ENCODE measurements at places on chromosomes 12 and 14.

DNA sequence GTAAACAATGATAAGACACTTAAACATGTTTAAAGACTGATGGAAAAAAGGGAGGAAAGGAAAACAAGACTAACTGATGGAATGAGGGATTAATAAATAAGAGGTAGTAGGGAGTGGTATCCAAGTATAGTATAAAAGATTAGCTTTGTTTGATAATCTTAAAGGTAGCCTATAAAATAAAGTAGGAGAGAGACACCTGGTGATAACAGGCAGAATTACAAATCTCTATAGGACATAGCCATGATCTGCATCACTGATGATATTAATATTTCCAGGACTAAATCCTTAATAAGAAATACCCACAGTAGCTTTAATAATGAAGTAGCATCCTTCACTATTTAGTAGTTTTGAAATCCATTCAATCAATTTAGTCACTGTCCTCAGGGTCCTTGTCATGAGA lies 30.4 kb downstream of the DLGAP5 start:
- peak; percentile 66 for DNase-seq

- DNase-seq, result no peak
Measured at GRCh38 chr14:24417832-24418491, 11.5 kb downstream of the CBLN3 start.

DNA sequence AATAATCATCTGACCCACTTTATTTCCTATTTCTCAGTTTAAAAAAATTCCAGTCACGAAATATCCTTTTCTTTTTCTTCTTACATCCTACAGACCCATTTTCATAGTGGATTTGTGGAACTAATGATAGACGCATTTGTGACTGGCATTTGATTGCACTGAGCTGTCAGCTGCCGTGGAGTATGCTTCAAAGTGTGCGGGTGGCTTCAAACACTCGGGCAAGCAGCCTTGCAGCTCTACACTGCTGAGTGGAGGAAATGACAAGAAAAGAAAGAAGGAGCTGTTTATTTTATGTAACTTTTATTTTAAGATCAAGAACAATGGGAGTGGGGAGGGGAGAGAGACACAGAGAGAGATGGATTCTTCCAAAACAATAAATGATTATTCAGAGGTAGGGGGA lies 112.8 kb upstream of the NAP1L1 start:
- DNase-seq, result no peak

DNA sequence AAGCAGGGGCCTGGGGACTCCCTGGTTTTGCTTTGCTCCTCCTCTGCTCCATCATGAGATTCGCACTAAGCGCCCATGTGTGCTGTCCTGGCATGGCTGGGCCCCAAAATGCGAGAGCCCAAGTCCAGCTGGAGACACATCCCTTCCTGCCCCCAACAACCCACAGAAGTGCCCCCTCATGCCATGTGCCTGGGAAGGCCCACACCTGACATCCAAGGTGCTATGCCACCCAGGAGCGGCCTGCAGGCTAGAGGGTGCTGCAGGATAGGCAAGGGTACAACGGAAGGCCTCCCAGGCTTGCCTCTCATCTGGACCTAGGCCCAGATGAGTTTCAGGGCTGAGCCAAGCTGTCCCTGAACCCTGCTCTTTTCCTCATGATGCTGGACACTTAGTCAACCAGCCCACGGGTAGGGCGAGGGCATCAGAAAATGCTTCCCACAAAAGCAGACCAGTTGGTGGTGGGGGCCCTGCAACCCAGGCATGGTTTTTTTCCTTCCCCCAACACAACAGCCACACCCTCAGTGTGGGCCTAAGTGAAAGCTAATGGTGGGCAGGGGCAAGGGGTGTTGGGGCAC lies 13.2 kb upstream of the KRT80 start:
- DNase-seq, result no peak

DNA sequence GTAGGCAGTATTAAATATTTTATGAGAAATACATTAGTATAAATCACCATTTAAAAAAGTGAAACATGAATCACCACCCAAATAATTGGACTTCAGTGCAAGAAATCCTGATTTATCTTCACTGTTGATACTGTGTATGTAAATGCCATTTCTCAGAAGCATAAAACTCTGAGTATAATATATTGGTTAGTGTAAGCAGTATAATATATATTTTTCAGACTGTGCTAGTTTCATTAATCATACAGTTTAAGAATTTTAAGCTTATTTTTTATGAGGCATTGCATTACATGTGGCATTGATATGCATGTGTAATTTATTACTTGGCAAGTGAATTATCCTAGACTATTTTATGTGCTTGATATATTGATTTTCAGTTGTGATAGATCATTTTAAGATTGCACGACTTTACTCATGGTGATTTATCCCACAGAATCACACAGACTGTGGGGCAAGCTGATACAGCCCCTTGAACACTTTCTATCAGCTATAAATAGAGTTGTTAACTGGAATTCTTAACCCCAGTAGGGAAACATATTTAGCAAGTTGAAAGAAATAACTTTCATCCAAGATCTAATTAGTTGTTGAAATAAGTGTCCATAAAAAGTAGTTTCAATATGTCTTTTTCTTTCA lies 403.5 kb downstream of the RPL10L start:
- DNase-seq, result no peak

- DNase-seq, result no peak
Measured at GRCh38 chr14:30058401-30058800, 130.8 kb upstream of the PRKD1 start.

- no peak for DNase-seq
Measured at GRCh38 chr14:34568803-34569202, 29.3 kb upstream of the EAPP start.

GRCh38 chr12:51874000-51874399 lies 13.9 kb upstream of the ANKRD33 start:
- peak; percentile 63 for DNase-seq

GRCh38 chr12:6925239-6925539 lies 2.6 kb upstream of the ATN1 start:
- DNase-seq, result no peak

DNA sequence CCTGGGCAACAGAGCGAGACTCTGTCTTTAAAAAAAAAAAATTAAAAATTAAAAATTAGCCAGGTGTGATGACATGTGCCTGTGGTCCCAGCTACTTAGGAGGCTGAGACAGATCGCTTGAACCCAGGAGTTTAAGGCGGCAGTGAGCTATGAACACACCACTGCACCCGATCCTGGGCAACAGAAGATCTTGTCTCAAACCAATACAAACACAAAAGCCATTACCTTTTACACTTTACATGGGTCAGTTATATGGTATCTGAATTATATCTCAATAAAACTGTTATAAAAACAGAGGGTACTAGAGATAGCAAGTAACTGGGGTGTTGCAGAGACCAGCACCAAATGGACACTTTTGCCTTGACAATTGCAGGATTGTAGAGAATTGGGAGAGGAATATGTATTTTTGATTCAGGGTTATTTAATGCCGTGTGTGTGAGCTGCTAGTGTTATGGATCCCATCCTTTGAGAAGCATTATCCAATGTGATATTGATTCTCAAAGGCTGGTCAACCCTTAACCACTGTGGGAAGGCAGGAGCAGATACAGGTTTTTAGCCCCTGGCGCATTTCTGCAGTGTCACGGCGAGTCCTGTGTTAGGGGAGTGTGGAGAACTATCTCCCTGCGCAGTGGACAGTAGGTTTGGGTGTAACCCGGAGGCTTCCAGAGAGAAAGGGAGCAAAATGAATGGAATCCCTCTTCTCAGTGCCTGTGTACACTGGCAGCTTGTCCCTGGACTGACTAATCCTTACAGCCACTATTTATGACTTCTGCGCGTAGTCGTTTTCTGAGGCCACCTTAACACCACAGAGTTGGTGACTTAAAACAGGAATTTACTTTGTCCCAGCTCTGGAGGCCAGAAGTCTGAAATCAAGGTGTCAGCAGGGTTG lies 4.3 kb downstream of the PSMD9 start:
- DNase-seq, result no peak

DNA sequence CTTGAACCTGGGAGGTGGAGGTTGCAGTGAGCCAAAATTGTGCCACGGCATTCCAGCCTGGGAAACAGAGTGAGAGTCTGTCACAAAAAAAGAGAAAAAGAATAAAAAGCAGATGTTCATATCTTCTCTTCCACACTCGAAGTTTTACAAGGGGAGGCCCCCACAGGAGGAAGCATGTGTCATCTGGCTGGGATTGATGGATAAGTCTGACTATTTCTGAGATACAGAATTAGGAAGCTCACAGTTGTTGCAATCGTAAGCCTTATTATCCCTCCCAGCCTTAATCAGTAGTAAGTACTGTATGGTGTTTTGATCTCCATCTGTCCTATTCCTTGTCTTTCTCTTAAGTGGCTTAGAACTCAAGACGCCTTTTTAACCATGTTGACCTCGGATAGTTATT lies 31.9 kb upstream of the RASSF8 start:
- no peak for DNase-seq

GRCh38 chr12:108691998-108692808 lies 39.1 kb downstream of the CORO1C start:
- DNase-seq, result no peak

GRCh38 chr12:26744697-26745440 lies 88.1 kb downstream of the ITPR2 start:
- DNase-seq, result no peak

- no peak for DNase-seq
Measured at GRCh38 chr12:109157986-109158385, 41.6 kb downstream of the ACACB start.

DNA sequence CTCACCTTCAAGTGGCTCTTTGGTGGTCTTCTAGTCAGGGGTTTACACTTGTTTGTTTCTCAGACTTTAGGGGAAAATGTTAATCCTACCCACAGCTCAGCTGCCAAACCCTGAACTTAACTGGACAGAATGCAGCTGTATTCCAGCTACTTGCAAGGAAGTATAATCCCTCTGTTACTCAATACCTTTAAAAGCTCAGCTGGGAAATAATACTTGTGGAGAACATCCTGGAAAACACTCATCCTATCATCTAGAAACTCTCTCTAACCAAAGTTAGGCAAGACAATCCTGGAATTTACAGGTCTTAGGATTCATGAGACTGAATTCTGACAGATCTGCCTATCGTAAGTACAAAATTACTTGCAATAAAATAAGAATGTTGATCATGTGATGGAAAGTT lies 404.1 kb downstream of the ADAMTS20 start:
- no peak for DNase-seq

DNA sequence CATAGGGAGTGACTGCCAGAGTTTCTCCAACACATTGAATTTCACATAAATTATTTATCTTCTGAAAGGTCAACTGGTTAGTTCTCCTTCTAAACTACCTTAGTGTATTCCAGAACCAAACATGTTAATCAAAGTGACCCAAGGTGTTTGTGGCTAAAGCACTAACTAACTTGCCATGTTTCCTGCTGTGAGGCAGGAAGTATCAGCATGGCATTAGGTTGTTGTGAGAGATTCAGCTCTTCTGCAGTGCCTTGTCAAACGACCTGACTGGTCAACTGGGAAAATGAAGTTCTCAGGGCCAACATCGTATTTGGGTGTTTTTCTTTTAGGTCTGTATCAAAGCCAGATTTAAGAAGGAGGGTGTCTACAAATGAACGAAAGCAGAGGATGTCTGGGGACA lies 448.1 kb downstream of the APAF1 start:
- DNase-seq, result no peak

DNA sequence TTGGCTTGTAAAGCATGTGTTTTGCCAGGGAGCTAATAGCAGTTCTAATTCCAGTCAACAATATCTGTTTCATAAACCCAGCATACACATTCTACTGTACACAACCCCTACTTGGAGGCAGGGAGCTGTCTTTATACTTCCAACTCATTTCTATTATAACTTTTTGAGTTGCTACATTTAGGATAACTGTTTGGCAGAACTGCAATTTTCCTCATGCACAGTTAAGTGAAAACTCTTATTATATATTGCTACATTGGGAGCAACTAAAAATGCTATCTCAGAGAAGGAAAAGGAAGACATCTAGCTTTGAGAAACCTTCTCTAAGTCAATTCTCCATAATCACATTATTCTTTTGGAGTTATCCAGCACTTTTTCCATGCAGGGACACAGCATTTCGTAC lies 480.2 kb downstream of the RPS29 start:
- DNase-seq, result no peak

DNA sequence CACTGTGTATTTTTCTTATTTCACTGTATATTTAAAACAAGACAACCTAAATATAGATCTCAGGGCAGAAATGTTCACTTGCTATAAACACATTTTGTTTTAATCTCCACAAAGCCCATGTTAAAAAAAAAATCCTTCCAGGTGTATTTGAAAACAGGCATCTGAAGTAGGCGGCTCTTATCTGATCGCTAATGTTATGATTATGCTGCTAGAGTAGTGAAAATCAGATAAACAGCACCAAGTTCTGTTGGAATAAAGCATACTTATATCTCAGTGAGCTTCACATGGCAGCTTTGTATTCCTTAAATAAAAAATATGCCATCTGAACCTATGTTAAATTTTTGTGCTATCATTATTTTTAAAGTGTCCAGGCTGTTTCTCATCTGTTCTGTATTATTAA lies 47.6 kb upstream of the PZP start:
- DNase-seq, result no peak

- no peak for DNase-seq
Measured at GRCh38 chr12:45204757-45205156, 11.1 kb upstream of the ANO6 start.

DNA sequence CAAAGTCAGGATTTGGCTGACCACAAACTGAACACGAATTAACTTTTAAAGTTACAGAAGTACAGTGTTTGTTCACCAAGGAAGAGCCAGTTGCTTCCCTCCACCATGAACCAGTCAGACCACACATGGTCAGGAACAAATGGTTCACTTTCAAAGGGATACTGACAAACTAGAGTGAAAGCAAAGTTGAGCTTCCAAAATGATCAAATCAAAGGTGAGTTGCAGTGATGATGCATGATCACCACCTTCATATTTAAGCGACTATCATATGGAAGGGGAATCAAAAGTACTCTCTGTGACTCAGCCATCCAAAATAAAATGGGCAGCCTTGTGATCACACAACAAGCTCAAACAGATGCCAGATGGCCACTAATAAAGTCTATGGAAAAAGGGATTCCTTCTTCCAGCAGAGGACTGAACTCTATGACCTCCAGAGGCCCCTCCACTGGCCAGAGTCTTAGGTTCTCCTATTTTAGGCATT lies 13.1 kb downstream of the NT5DC3 start:
- no peak for DNase-seq

DNA sequence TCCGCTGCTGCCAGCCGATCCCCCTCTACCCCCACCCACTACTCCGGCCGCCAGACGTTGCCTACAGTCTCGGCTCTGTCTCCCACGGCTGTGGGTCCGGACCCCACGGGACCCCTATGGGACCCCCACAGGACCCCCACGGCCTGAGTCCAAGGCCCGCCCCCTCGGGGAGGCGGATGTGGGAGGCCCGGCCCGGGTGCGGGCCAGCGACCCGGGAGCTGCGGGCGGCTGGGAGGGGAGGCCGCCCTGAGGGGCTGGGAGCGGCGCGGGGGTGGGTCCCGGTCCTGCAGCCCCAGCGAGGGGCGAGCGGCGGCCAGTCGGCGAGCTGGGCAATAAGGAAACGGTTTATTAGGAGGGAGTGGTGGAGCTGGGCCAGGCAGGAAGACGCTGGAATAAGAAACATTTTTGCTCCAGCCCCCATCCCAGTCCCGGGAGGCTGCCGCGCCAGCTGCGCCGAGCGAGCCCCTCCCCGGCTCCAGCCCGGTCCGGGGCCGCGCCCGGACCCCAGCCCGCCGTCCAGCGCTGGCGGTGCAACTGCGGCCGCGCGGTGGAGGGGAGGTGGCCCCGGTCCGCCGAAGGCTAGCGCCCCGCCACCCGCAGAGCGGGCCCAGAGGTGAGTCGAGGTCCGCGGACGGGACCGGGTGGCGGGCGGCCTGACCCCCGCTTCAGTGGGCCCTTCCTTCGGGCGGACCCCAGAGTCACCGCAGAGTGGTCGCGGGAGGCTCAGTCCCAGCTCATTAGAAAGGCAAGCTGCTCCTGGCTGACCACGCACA lies at the start of gene ACVRL1:
TSS of gene ACVRL1 (plus strand) at position 422 of the 773 bp plus-strand sequence. CDS start 4,971 bp downstream, outside the sequence.
- no peak for DNase-seq

Measured in hematopoietic multipotent progenitor cell (in vitro differentiated cells).